IPS-NIHi11 (cell line): ENCODE measurements at places on chromosomes 2 and 18.

- DNase-seq, result no peak
Observed at GRCh38 chr18:11497585-11497984, 111.8 kb upstream of the SLC35G4 start.

GRCh38 chr2:70089220-70089982 lies 2.1 kb downstream of the PCBP1 start:
- peak; percentile 43 for DNase-seq

- DNase-seq, result no peak
Observed at GRCh38 chr2:45433363-45433762, 177.7 kb downstream of the SRBD1 start.

- peak; percentile 48 for DNase-seq
Observed at GRCh38 chr18:8654503-8655451, 45.5 kb downstream of the RAB12 start.

DNA sequence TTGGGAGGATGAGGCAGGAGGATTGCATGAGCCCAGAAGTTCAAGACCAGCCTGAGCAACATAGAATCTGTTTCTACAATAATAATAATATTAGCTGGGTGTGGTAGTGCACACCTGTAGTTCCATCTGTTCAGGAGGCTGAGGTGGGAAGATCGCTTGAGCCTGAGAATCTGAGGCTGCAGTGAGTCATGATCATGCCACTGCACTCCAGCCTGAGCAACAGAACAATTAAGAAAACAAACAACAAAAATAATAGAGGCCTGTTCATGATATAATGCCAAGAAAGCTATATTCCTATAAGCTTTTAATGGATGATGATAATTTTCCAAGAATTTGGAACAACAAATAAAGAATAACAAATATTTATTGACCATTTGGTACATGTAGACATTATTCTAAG lies 6.9 kb upstream of the CCBE1 start:
- DNase-seq, result no peak

GRCh38 chr18:77162580-77162979 lies 30.0 kb upstream of the MBP start:
- DNase-seq, result no peak

- no peak for DNase-seq
Observed at GRCh38 chr2:121390082-121390692, 105.2 kb upstream of the TFCP2L1 start.

DNA sequence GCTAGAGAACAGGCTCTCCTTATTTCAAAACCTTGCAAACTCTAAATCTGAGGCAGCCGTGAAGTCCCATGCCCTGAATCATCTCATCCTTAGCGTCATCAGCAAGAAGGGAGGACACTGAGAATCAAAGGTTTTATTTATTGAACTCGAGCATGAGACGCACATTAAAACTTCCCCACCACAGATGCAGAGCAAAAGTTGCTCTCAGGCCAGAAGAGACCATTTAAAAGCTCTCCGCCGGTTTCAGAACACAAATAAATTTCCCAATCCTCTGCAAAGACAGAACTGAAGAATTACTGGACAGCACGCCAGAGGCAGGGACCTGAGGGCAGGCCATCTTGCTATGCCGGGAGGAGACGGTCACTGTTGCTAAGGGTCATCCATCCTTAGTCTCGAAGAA lies 1.3 kb downstream of the AMMECR1L start:
- no peak for DNase-seq

GRCh38 chr2:160472839-160473251 lies 20.8 kb downstream of the RBMS1 start:
- DNase-seq, result no peak

DNA sequence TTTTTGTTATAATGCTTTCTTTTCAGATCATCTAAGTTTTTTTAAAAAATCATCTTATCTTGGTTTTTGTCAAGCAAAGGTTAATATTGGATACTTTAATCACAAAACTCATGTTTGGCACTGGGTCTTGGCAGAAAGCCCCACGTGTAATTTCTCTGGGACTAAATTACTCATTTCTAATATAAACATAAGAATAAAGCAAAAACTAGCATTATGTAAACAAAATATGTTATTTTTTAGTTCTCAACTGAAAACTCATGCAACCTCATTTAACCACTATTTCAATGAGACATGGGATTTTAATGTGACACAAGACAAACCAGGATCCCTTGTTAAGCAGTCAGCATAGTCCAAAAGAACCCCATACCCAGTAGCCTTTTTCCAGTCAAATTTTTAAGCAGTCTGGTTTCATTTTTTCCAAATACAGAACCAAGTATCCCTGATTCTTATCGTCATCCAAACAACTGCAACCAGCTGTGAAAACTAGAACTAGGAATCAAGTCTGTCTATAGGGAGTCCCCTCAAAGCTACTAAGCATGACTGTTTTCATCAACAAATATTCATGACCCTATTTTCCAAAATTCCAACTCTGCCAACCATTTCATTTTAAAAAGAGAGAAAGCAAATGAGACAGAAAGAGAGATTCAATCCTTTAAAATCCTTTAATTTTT lies 27.1 kb downstream of the PID1 start:
- no peak for DNase-seq

GRCh38 chr2:59900728-59901452 lies 652.6 kb downstream of the BCL11A start:
- DNase-seq, result no peak

GRCh38 chr2:102042196-102043081 lies 50.7 kb downstream of the IL1R2 start:
- DNase-seq, result no peak

DNA sequence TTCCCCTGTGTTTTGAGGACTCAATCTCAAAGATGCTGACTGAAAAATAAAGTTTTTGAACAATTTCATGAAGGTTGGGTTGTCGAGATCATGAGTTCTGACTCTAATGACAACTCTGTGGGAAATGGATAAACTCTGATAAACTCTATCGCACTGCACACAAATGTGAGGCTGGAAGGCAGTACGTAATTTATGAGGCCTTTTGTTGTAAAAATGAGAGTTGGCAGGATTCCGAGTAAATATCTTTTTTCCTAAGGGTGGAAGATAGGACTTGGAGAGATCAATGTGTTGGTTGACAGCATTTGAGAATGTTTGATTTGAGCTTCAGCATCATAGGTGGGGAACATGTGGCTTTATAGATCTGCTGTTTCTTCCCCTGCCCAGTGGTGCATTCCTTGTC lies 90.4 kb downstream of the SPTBN1 start:
- DNase-seq, result no peak
